CD4-positive, alpha-beta T cell treated with Interleukin-1 beta for 1 hour (primary cell): ENCODE measurements at places on chromosomes 6 and 20.

DNA sequence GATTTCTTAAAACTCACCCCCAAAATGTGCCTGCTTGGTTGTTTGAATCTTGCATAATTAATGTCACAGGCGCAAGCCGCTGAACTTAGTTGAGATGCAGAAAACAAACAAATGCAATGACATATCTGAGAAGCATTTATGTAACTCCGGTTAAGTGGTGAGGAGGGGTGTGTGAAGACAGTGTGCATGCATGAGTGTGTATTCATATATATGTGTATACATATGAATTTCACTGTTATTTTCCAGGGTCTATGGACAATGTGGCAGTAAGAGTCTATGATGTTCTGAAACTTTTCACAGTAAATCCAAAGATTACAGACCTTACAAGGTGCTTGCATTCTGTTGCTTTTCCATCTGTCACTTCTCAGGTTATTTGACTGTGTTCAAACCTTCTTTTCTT lies 103.0 kb downstream of the ZNF217 start:
- DNase-seq: no peak

GRCh38 chr6:26592649-26593048 lies 4.1 kb upstream of the ABT1 start:
- DNase-seq: no peak

DNA sequence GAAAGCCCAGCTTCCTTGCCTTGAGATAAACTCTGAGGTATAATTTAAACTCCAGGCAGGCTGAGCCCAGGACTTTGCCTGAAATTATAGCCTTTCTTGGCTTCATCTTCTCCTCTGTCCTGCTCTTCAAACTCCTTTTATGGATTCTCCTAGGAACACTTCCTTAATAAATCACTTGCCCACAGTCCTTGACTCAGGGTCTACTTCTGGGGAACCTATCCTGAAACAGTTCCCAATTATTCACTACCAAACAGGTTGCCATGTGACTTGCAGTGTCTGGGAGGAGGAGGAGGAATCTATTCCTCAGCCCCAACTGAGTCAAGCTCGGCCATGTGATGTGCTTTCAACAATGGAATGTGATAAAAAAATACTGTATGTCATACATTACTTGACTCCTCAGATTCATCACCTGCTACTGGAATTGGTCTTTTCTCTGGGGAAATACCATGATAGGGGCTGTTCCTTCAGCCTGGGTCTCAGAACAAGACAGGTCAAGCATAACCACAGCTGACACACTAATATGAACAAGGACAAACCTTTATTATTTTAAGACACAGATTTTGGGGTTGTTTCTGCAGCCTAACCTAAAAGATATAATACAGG lies 20.5 kb upstream of the CDKN1A start:
- DNase-seq: no peak

GRCh38 chr6:2232445-2232844 lies 13.0 kb downstream of the GMDS start:
- no peak for DNase-seq

DNA sequence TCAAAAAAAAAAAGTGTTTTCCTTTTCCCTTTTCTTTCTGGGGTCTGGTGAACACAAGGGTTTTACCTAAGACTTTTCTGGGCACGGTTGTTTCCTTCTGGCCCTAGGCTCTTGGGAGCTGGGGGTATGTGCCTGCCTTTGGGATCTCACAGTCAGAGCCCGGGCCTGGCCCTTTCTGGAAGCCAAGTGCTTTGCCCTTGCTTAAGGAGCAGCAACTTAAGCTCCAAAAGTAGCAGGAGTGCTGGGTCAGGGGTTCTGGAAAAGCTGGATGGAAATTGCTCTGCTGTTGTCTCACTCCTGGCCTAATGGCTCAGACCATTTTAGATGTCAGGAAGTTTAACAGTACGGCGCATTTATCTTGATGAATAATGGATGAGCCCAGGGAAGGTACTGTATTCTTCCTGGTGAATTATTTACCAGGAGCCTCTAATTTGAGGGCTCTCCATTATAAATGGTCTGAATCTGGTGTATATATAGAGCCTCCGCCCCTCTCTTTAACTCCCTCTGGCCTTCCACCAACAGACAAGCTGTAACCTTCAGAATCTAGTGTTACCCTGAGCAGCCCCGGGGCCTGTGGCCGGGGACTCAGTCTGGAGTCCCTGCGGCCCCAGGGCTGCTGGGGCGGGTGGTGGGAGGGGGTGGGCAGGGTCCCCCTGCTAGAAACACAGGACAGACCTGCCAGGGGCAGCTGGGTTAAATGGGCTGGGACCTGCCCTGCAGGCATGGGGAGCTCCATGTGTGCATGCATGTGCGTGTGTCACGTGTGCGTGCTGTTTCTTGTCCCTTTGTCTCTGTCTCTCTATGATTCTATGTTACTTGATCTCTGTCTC lies 37.5 kb downstream of the PTK7 start:
- no peak for DNase-seq

DNA sequence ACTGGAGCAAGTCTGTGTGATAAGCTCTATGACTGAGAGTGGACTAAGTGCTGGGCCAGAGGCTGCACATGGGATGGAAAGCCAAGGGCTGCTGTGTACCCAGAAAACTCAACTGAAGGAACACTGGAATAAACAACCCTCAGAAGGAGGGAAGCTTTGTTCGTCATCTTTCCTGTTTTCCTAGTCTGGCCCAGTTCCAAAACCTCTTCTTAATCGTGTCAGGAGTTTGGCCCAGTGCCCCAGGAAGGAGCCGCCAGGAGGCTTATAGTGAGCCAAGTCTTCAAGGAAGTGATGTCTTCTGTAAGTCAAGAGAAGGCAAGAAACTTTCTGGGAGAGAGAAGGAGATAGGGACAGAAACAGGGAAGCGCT lies 23.3 kb upstream of the TOP1 start:
- DNase-seq: no peak

DNA sequence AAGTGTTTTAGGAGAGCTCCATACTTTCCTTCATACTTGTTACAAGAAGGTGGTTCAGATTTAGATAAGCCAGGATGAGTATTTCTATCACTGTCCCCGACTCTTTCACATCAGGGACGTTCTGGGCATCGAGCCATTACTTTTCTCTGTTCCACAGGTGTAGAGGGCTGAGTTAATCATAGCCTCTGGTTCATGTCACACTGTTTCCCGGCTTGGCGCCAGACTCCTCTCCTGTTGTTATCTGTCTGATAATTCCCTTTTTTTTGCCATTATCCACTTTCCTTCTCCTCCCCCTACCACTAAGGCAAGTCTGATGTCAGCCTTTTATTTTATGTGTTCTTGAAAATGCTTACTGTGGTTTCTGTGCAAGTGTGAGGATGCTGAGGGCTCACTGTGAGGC lies 593.4 kb downstream of the UTRN start:
- no peak for DNase-seq

GRCh38 chr6:15101130-15101529 lies 144.7 kb upstream of the JARID2 start:
- no peak for DNase-seq

DNA sequence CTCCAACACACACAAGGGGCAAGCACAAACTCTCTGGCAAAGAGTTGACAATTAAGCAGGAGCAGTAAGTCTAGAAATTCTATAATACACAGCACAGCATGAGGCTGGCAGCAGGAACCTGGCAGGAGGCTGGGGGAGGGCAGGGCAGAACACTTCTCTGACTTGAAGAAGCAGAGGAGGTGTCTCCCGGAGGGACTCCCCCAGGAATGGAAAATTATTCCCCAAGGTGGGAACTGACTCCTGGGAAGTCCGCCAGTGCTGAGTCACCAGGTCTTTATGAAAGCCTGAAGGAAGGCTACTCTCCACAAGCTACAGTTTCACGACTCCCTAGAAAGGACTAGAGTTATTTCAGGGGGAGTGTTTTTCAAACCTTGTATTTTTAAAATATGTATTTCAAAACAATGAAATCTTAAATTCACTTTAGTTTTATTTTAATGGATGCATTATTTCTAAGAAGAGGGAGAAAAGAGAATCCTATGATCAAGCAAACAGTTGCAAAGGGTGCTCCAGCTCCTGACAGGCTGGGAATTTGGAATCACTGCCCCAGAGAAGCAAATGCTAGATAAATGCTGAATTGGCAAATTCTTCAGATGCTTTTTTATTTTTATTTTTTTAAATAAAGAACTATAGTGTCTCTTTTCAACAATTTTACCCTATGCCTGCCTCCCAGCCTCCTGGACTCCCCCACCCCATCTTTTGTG lies 192.8 kb downstream of the LY86 start:
- DNase-seq: no peak

DNA sequence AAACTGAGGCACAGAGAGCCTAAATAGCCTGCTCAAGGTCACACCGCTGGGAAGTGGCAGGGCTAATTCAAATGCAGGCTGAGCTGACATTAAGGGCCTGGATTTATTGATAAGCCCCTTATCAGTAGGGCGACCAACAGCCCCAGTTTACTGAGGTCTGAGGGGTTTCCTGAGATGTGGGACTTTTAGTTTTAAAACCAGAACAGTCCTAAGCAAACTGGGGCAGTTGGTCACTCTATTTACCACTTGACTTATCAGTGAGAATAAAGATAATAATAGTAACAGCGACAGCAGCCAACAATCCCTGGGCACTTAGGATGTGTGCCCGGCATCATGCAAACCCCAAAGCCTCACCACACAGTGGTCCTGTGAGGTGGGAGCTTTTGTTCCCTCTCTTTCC lies 27.6 kb downstream of the PREX1 start:
- no peak for DNase-seq

DNA sequence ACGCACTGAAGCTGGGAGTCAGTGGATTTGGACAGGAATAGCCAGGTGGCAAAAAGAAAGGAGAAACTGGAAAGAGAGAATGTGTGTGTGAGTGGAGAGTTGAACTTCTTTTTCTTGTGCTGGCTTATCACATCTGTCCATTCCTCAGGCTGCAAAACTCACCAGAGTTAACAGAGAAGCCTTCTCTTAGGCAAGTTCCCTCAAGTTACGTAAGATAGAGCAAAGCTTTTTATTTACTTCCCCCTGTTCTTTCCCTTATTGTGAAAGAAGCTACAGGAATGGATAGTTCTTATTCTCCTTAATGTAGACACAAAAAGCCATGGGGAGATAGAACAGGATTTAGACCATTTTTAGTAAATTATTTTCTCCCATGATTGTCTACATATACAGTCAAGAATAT lies 188.6 kb downstream of the BMP2 start:
- no peak for DNase-seq

DNA sequence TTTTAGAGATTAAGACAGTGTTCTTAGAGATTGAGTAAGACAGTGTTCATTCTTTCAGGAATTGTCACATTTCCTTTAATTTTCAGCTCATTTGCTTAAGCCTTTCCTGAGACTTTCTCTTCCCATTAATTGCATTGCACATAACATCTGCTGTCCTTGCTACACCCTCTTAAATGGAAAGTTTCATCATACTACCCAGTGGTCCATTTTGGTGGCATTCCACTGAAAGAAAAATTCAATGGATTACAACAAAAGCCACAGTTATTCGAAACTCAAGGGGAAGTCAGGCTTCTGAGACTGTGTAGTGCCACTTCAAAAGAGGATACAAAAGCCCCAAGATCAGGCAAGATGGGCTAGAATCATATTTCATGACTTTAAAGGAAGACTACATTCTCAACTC lies 64.0 kb downstream of the RSPO3 start:
- DNase-seq: no peak

DNA sequence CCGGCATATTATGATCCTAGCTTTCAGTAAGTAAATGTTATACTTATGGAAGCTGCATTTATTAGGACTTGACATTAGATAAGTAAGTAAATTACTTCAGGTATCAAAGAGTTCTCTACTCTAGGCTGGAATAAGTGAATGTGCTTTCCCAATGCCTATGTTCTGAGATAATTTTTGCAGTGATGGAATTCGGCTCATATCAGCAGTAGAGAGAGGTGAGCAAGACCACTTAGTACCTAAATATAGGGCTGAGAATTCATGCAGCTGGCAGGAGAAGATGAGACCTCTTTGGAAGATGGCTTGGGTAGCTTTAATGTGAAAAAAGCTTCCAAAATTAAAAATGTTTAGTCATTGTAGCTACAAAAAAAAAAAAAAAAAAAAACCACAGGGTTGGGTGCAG lies 13.3 kb upstream of the BEND3 start:
- no peak for DNase-seq

DNA sequence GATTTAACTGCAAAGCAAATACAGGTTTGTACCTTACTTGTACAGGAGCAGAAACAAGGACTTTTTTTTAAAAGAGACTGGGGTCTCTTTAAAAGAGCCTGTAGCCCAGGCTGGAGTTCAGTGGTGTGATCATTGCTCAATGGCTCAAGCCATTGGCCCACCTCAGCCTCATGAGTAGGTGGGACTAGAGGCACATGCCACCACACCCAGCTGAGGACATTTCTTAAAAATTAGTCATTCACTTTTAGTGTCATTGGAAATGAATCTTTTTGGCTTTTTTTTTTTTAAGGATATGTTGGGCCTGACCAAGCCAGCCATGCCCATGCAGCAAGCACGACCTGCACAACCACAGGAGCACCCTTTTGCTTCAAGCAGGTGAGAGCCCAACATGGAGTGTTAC lies 16.9 kb downstream of the SEC23B start:
- DNase-seq: no peak

GRCh38 chr6:169223006-169223405 lies 30.6 kb downstream of the THBS2 start:
- DNase-seq: no peak

DNA sequence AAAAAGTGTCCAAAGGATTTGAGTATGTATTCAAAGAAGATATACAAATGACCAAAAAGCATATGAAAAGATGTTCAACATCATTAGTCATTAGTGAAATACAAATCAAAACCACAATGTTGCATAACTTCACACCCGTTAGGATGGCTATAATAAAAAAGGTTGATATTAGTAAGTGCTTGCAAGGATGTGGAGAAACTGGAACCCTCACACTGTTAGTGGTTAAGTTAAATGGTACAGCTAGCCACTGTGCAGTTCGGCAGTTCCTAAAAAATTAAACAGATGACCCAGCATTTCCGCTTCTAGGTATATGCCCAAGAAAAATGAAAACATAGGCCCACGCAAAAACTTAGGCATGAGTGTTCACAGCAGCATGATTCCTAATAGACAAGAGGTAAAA lies 38.6 kb downstream of the IBTK start:
- DNase-seq: no peak

- no peak for DNase-seq
Observed at GRCh38 chr20:3760655-3761348, 6.8 kb downstream of the ADISSP start.

DNA sequence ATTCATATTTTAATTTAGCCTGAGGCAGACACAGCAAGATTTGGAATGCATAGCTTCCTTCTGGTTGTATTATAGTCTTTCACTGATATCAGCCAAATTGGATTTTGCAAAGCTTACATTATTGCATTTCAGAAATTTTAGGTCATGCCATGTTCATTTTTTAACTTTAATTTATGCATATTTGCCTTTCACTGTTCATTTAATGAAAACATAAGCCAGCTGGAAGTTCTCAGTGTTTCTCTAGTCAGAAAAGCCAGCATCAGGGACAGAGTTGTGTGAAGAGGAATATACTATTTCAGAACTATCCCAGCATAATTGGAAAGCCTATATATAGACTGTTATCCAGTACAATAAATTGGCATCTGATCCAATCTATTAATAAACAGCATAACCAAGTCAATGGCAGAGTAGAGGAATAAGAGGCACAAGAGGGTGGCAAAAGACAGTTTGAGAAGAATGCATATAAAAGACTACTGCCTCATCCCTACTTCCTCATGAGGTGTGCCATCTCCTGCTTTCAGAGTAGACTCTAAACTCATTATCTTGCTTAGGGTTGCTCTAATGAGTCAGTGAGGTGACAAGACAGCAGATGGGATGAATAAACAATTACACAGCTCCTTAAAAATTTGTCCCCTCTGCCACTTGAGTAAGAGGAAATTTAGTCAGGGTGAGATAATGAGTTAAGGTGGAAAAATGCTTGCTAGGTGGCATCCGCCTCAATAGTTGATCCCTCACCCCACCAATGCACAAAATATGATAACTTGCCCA lies 159.8 kb upstream of the HCRTR2 start:
- DNase-seq: no peak
